ENCODE measurements at places on chromosomes 5 and 9.

DNA sequence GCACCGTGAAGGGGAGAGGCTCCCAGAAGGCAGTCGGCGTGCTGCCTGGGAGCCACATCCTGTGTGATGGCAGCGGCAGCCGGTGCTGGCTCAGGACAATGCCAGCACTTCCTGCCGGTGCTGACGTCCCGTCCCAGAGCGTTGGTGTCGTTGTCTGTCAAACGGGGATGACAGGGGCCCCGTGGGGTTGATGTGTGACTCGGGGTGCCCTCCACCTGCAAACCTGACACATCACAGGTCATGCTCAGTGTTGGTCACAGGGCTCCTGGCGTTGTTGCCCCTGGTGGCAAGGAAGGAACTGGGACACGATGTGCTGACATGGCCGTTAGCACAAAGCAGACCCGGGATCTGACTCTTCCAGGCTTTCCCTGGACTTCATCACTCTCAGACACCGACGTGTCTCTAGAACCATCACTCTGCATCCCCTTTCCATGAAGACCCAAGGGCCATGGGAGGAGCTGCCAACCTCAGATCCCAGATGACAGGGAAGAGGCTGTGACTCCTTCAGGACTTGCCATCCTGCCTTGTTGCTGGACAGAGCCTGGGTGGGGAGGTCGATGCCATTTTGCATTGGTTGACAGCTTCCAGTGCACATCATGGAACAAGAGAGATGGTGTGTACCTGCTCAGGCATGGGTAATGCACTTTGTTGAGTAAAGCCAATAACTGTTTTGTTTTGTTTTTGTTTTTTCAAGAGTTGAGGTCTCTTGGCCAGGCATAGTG is 21.5 kb downstream of the PLPP7 start:
- DNase-seq, result no peak

DNA sequence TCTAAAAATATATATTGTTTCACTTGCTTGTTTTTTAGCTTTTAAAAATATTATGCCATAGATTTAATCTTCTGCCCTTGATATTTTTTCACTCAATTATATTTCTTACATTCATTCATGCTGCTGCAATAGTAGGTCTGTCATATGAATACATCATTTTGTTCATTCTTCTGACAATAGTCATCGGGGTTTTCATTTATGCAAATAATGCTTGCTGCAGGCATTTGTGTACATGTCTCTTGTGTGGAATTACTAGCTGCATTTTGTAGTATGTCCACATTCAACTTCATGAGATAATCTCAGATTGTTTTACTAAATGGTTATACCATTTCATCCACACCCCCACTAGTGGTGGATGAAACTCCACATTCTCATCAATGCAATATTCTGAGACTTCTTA is 5.3 kb upstream of the PLPP1 start:
- peak; percentile 21 for DNase-seq

GRCh38 chr9:101716629-101717028 is 21.8 kb downstream of the GRIN3A start:
- DNase-seq, result peak; percentile 9

DNA sequence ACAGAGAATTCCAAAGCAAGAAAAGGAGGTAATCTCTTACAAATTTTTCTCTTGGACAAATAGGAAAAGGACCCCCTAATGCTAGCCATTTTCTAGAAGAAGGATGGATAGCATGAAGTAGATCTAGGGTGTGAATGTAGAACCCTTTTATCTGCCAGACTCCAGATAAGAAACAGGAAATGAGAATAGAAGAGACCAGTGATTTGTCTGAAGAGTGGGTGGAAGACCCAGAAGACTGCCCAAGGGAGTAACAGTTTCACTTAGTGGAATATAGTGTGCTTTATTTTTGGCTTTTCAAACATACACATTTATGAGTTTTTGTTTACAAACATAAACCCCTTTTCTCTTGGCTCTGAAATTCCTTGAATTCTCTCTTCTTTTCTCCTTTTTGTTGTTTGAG is 25.0 kb downstream of the ECM2 start:
- DNase-seq, result no peak

DNA sequence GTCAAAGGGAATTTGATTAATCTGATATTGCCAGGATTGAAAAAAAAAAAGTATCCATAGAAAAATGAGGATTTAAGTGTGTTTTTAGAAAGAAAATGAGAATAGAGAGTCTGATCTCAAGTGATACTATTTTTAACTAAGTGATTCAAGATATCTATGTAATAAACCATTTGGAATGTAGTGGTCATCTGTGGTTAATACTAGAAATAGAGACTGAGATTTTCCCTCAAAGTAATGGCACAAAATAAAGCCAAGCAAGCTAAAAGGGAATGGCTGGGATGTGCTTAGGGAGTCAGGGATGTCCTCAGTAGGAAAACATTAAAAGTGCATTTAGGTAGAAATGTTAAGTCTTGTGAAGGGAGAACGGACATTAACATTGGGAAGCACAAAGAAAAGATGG is 90.6 kb downstream of the FBXO4 start:
- peak; percentile 9 for DNase-seq

DNA sequence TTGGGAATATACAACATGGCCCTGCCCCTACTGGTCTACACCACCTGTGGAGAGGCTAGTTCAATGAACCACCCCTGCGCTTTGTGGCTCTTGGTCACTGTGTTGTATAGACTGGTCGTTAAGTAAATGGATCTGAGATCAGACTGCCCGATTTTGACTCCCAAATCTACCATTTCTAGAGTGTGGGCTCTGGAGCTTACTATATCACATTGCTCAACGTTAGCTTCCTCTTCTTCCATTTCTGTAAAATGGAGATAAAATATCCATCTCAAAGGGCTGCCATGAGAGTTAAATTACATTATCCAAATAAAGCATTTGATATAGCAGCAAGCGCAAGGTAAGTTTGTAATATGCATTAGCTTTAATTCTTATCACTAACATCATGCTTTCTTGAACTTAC is 52.7 kb upstream of the IFNK start:
- DNase-seq, result no peak

- peak; percentile 51 for DNase-seq
These were observed 12.5 kb upstream of the MAMDC2 start for GRCh38 chr9:70031141-70031545.

GRCh38 chr9:123081824-123082223 is 48.4 kb downstream of the GPR21 start:
- peak; percentile 50 for DNase-seq

DNA sequence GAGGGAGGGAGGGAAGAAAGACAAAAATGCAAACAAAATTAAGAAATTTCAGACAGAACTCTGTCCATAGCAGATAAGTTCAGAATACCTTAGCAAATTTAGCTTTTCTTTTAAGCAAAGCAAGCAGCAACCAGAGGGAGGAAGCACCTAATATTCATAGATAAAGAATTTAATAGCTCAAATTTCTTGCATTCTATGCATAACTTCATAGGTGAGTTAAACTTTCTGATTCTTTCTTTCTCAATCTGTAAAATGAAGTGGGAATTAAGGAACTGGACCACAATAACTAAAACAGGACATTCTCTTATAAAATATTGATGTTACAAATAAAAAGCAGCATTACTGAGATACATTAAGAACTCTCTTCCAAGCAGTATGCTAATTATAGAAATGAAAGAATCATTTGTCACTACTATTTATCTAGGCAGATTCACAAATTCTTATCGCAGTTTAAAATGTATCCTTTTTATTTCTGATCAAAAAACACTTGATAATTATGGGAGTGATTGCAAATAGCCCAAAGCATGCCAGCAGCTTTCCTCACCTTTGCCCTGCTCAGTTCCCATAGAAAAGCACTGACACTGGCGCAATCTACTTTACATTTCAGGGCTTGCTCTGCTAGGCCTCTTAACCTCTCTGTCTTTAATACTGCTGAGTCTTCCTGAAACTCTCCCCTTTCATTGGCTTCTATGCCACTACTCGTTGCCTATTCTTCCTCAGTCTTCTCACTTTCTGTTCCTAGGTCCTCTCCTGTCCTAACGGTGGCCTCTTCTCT is 341.8 kb downstream of the PIK3R1 start:
- DNase-seq, result peak; percentile 12

GRCh38 chr9:85055506-85056202 is 386.1 kb downstream of the NTRK2 start:
- no peak for DNase-seq

DNA sequence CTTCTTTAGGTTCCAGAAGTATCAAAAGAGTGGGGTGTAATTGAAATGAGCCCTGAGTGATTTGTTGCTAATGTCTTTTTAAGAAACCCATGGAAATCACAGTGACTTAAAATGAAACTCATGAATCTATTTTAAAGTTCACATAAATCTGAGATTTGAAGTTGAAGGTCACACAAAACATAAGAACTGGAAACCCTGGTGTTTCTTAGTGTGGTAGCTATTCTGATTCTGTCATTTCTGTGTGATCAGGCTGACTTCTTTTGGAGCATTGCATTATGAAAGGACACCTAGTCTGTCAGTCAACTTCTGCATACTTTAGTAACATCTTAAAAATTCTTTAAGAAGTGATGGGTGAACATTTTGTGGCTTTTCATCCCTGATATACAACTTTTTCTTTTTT is 448.8 kb downstream of the TLE4 start:
- DNase-seq, result no peak

GRCh38 chr5:6718161-6718681 is 5.0 kb downstream of the TENT4A start:
- no peak for DNase-seq

DNA sequence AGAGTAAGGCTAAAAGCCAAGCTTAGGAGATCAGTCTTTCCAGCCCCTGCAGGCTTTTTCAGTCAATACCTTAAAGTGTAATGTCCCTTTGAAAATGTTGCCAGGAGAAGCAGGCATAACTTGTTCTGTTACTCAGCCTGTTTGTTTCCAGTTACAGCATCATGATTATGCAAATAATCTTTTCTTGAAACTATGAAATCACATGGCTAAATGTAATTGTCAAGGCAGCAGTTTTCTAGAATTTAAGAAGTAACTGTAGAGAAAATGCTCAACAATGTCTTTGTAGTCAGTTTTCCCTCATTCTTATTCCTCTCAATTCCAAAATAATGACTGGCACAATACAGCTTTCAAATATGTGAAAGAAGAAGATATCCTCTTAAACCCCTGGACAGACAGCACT is 1.9 kb upstream of the GPR107 start:
- DNase-seq, result no peak

GRCh38 chr9:31355965-31356364 is 1028.5 kb upstream of the ACO1 start:
- DNase-seq, result no peak

DNA sequence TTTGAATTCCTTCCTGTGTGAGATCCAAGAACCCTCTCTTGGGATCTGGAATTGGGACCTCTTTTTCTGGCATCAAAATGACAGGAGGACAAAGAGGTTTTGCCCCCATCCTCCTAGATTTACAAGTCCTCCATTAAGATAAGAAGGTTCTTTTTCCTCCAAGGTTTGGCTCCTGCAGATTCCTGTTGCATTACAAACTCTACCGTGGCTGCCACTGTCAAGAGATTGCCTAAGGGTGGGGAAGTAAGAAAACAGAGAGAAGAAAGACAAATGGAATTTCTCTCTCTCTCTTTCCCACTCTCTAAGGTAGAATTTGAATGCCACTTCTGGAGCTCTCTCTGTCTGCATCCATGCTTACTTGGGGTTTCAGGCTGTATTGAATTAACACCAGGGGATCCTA is 12.0 kb upstream of the SVEP1 start:
- no peak for DNase-seq

DNA sequence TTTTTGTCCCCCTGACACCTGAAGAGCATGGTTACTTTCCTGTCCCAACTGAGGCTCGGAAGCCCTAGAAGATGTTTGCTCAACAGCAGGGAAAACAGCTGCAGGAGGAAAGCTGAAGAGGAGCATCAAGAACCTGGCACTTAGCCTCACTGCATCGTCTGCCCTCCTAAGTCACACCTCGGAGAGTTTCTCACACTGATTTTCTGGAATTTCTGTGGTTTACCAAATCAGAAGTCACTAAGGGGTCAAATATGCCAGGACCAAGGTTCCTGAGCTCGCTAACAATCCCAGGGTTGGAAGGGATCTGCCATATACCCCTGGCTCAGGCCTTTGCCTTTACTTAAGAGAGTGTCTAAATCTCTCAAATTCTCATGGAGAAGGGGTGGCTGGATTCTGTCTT is 5.3 kb downstream of the IL12B start:
- peak; percentile 66 for DNase-seq

- peak; percentile 23 for DNase-seq
These were observed 12.4 kb downstream of the IFNA1 start for GRCh38 chr9:21452681-21453080.

- DNase-seq, result no peak
These were observed 39.1 kb downstream of the FGD3 start for GRCh38 chr9:92986176-92987119.

GRCh38 chr9:109483744-109484429 is 14.2 kb downstream of the PTPN3 start:
- DNase-seq, result peak; percentile 94

DNA sequence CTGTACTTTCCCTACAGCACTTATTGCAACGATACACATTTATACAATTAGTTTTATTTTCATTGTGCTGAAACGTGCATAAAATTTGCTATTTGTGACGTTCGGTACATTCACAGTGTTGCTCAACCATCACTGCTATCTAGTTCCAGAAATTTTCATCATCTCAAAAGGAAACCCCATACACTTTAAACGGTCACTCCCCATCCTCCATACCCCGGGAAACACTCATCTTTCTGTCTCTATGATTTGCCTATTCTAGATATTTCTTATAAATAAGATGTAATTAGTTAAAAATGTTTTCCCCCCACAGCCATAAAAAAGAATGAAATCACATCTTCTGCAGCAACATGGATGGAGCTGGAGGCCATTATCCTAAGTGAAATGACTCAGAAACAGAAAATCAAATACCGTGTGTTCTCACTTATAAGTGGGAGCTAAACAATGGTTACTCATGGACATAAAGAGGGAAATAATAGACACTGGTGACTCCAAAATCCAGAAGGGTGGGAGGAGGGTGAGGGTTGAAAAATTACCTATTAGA is 40.2 kb upstream of the TEX48 start:
- DNase-seq, result no peak

DNA sequence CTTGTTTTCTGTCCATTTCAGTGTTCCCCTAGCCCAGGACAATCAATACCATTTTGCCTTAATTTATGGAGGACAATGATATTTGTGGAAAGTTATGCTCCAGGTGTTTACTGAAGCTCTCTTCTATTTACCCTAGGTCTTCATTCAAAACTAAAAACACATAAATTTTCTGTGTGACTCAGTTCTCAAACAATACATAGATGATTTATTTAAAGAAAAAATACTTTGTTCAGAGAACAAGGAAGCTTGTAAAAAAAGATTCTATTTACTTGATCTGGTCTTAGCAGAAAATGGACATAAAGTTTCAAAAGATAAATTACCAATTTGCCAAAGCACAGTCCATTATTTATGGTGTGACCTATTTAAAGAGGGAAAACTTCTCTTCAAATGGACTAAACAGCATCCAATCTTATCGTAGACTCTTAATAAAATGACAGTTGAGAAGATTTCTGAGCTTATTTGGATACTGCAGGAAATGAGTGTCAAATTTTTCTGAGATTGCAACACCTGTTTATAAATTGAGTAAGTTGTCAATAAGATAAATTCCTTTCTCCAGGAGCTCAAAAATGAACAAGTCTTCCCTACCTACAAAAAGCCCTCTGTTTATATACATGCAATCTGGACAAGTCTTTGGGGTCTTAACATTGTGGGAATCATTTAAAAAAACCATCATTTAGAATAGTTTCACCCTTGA is 627.2 kb downstream of the PSAT1 start:
- no peak for DNase-seq

GRCh38 chr5:174383210-174384167 is 338.0 kb downstream of the NSG2 start:
- DNase-seq, result no peak

- DNase-seq, result no peak
These were observed 46.9 kb downstream of the ARHGEF37 start for GRCh38 chr5:149628221-149628620.

- DNase-seq, result no peak
These were observed 447.8 kb downstream of the PLK2 start for GRCh38 chr5:58012102-58012501.

- peak; percentile 59 for DNase-seq
These were observed 7.7 kb upstream of the TSLP start for GRCh38 chr5:111063709-111064322.

Data from kidney tubule cell (primary cell).